ENCODE measurements at places on chromosomes 2 and 18.
A peak's percentile ranks its signal among the peaks of the same experiment; 100 is the strongest.

- no peak for DNase-seq
Measured at GRCh38 chr2:69007169-69007568, 5.8 kb upstream of the ANTXR1 start.

- DNase-seq = peak; percentile 20
Measured at GRCh38 chr18:34661464-34662087, 48.5 kb upstream of the DTNA start.

GRCh38 chr2:195051401-195051800 is 605.6 kb upstream of the SLC39A10 start:
- no peak for DNase-seq

DNA sequence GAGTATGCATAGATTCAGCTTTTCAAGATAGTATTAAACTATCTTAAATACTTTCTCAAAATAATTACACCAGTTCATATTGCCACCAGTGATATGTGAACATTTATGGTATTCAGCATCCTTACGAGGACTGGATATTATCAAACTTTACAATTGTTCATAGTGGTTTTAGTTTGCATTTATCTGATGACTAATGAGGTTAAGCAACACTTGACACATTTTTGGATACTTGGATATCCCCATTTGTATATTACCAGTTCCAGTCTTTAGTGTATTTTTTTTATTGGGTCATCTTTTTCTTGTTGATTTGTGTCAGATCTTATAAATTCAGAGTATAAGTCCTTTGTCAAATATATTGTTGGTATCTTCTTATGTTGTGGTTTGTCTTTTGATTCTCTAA is 128.4 kb downstream of the ASXL3 start:
- DNase-seq = no peak

Measured in GM19239 (cell line).